Ascending aorta (tissue), 2 donors: ENCODE measurements at places on chromosomes 7 and 10. TPM values are rescaled to one million over a fixed set of nuclear protein-coding genes. Genes with fewer than 3 reads are reported as not detected.
A peak's percentile ranks its signal among the peaks of the same experiment; 100 is the strongest.

- DNase-seq = peak; percentile 54
These were observed 982 bp downstream of the SFXN3 start for GRCh38 chr10:101031796-101032636.

DNA sequence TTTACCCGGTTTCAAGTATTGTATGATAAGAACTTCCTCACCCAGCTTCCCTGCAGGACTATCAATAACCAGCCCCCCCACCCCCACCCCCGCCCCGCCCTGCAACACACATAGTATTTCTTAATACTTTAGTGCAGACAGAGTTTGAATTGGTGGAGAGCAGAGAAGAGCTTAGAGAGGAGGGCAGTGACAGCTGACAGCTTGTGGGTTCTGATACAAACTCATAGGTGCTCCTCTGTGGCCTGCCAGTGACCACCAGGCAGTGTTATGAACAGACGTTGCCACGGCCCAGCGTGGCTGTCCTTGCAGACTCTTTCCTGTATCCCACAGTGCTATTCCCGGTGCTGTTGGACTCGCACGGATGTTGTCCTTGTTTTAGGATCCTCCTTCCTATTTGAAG, 186.9 kb upstream of the ADO start:
- DNase-seq = no peak

DNA sequence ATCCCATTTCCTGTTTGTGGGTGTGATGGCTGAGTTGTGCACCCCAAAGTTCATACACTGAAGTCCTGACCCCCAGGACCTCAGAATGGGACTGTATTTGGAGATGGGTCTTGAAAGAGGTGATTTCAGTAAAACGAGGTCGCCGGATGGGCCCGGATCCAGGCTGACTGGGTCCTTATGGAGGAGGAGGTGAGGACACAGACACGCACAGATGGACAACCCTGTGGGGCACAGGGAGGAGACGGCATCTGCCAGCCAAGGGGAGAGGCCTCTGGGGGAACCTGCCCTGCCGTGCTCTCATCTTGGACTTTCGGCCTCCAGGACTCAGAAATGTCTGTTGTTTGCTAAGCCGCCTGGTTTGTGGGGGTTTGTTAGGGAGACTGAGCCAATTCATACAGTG, 61.1 kb downstream of the PTPRN2 start:
- no peak for DNase-seq

DNA sequence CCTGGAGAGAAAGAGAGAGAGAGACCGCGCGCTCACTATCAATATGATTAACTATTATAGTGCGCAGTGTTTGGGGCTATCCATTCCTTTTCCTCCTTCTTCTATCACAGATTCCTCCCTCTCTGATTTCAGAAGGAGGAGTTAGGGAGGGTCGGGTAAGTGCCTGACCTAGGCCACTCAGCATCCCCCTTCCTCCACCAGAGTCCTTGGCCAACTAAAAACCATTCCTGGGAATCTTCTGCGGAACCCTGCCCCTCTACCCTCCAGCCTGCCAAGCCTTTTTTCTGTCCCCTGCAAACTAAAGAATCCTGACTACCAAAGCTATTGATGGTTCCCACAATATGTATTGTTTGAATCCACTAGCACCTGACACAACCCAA, 256.2 kb upstream of the NFE2L3 start:
- no peak for DNase-seq

GRCh38 chr7:153523320-153524015, 528.7 kb upstream of the DPP6 start:
- DNase-seq = no peak

DNA sequence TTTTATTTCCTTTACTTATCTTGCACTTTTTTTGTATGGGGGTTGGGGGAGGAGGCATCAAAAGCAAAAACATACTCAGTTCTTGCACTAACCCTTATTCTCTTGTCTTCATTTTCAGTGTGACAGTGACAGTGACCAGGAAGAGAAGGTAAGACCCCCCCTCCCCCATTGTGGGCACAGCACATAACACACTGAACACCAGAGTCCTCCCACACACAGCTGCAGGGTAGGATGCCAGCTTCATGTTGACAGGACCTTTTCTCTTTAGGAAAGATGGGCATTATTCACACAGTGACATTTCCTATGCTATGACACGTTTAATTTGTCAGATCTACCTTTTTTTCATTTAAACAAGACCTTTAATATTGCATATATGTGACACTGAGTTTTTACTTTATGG, 696.3 kb upstream of the GALNT17 start:
- DNase-seq = no peak

DNA sequence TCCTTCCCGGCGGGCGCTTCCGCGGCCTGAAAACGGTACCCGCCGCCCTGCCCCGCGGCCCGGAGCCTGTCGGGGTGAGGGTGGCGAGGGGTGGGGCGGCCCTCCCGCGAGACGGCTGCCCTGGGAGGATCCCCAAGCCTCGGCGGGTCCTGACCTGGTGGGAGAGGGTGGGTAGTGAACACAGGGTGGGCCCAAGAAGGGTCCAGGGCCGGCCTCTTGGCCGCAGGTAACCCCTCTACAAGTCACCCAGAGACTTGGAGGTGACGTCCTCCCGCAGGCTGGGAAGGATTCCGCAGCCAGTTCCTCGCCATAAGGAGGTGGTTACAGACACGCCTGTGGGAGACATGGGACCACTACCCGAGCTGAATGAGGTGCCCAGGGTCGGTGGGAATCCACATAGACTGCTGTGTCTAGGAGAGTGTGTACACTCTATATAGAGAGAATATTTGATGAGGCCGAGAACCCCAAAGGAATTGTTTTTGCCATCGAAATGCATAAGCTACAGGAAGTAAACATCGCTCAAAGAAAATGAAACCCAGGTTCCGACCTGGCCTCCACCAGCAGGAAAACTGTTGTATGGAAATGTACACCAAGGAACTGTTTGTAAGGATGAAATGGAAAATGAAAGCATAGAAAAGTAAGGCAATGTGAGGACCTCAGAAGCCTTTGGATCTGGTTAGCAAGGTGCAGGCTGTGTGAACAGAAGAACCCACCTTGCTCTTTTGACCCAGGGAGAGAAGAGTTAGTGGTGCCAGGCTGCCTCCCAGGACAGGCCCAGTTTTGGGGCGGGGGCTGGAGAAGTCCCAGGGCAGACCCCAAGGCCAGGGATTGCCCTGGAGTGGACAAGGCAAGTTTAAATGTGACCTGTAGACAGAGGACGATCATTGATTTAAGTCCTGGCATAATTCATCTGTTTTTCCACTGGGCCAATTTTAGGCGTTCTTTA, 659 bp downstream of the OPTN start:
- no peak for DNase-seq

- DNase-seq = no peak
These were observed 12.8 kb downstream of the GCK start for GRCh38 chr7:44176486-44176885.

- DNase-seq = no peak
These were observed 22.1 kb upstream of the STK17A start for GRCh38 chr7:43560742-43561330.

DNA sequence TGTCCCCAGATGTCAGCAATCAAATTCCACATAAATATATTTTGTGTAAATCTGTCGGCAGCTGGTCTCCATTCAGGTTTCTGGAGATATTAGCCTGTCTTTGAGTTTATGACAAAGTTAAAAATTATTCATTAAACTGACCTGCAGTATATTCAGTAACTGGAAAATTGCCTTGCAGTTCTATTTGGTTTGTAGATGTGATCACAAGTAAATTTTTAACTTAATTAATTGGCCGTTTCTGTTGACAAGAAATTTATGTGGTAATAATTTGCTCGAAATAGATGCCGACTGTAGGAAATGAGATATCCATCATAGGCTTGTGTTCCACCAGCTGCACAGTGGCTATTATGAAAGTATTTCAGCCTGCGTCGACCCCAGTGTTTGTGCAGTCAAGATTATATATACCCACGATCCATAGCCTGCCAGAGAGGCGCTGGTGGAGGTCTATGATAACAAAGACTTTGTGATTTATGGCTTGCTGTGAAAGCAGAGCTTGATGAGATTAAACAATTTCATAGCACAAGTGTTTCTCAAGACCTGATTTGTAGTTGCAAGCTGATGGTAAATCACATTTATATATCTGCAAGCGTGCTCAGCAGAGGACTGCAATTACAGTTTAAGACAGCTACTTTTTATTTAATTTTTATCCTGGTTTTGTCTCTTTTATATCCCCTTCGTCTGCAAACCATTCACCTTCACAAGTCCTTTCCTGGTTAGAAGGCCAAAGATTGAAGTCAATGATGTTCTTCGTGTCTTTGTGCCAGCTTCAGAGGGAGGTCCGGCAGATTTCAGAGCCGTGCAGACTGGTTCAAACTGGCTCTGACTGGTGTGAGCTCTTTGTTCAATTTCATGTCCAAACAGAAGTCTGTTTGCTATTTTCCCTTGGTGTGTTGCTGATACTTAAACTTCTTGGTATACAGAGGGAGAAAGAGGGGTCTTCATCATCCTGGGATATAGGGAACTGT, 850.9 kb downstream of the LRMDA start:
- DNase-seq = no peak

DNA sequence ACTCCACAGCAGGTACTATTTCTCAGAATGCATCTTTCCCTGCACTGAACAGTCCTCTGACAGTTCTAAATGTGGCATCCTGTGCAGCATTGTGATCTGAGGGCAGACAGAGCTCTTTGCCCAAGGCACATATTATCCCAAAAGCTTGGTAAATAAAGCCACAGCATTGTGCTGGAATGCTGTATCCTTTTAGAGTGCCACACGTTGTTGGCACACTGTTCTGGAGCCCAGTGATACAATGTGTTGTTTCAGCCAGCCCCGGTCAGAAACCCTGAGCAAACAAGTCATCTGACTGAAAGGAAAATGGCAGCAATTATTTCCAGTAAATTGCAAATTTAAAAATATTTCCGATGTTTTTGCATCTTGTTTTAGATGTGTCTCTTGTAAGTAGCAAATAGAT, 45.4 kb downstream of the NAMPT start:
- no peak for DNase-seq

- DNase-seq = no peak
These were observed 583.0 kb upstream of the MGMT start for GRCh38 chr10:128884033-128884425.

GRCh38 chr10:132044803-132045202, 20.9 kb upstream of the JAKMIP3 start:
- DNase-seq = no peak

- DNase-seq = no peak
These were observed 31.4 kb downstream of the FEZF1 start for GRCh38 chr7:122273117-122273516.

DNA sequence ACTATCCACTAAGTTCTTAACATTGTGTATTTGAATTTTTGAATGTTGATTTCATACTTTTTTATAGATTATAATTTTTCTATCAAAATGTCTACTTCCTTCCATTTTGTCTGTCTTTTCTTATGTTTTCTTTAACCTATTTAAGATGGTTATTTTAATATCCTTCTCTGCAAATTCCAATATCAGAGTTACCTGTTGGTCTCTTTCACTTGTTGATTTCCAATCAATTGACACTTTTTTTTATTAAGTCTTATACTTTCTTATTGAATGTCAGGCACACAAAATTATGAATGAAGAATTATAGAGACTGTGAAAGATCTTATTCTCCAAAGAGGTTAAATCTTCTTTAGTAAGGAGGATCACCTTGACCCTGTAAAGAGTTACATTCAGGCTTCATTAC, 448.3 kb upstream of the NRG3 start:
- no peak for DNase-seq

DNA sequence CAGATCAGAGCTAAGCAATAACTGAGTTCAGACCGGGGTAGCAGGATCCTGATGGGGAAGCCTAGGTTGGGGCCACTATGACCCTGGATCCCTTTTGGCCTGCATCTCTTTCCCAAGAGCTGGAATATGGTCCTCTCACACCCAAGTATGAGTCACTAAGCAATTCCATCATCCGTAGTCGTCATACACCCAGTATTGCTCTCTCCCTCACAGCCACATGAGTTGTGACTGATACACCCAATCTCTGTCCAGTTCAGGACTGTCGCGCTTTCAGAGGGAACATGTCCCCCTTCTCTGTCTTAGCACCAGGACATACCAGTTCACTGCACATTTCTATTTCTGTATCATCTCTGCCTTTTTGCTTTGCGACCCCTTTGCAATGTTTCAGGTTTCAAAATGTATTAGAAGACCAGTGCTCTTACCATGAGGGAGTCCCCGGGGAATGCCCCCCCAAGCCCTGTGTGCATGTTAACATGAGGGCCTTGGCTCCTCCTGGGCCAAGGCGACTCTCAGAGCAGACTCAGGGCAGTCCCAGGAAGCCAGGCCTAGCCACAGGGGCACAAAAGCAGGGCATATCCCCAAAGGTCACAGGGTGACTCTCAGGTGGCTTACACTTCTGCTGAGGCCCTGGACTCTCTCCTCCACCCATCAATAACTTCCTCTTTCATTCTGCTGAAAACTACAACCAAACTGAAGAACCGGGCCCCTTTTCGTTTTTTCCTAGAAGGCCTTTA, 75.3 kb upstream of the SAMD8 start:
- no peak for DNase-seq

- DNase-seq = no peak
These were observed 16.4 kb upstream of the ANKRD30A start for GRCh38 chr10:37109000-37109399.

- DNase-seq = no peak
These were observed 16.3 kb downstream of the ACSL5 start for GRCh38 chr10:112390125-112390703.

DNA sequence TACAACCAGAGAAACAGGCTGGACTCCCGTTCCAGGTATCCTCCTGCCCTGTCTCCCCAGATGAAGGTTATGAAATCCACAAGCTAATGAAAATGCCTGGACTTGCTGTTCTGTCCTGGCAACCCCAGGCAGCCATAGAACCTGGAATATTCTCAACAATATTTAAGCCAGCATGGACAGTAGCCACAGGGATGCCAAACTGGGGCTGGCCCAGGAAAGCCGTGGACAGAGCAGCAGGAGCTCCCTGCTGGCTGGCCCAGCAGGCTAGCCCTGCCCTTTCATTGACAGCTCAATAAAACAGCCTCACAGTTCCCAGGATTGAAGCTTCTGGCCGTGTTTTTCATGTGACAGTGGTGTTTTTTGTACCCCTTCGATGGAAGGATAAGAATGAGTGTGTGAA, 230.6 kb downstream of the BMPER start:
- DNase-seq = no peak

DNA sequence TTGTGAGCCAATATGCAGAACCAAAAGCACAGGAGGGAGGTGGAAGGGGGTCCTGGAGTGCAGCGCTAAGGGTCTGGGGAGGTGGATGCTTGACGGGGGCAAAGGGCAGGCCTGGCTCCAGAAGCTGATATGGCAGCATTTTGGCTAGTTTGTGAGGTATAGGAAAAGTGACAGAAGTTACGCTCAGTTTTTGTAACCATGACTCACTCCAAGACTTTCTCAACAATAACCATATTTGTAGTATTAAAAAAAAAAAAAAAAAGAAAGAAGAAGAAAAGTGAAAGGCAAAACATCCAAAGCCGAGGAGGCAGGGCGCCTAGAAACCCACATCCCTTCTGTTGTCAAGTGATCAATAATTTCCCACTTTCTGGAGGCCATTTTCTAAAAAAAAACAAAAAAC, 92.3 kb downstream of the RNF216 start:
- no peak for DNase-seq

- no peak for DNase-seq
These were observed 69.6 kb upstream of the MKX start for GRCh38 chr10:27815261-27815660.

Gene SPDYE11
- not detected for total RNA-seq

Gene NEURL1
- not detected for total RNA-seq

Gene CDHR1
- total RNA-seq = not detected

Gene CXCL12
- 288 TPM for total RNA-seq

Gene PTF1A
- not detected for total RNA-seq

Gene OLAH
- 3.7 TPM for total RNA-seq

Gene PNLIPRP2
- not detected for total RNA-seq

Gene CDHR3
- 5.7 TPM for total RNA-seq

Gene PIK3AP1
- total RNA-seq = 5.9 TPM

Gene CPVL
- total RNA-seq = 15.2 TPM

Gene BICC1
- 9.3 TPM for total RNA-seq

Gene LRRD1
- total RNA-seq = not detected
